T-helper 9 cell (primary cell): ENCODE measurements at places on chromosomes 16 and 17.

- no peak for DNase-seq
These were observed 6.2 kb downstream of the DNAJC7 start for GRCh38 chr17:42010898-42011516.

DNA sequence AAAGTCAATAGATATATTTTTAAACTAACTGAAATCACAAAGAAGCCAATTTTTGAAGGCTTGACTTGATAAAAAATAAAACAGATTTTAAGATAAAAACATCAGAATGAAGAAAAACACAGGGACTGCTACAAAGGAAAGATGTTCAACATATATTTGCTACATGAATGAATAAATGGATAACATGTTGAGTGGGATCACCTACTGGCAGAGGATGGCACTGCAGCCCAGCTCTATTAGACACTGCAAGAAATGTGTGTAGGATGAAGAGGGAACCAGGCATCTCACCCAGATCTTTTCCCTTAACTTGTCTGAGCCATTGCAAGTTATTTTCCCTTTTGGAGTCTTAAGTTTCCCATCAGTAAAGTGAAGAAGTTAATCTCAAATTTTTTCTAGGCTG, 4.2 kb downstream of the AIPL1 start:
- DNase-seq, result no peak

DNA sequence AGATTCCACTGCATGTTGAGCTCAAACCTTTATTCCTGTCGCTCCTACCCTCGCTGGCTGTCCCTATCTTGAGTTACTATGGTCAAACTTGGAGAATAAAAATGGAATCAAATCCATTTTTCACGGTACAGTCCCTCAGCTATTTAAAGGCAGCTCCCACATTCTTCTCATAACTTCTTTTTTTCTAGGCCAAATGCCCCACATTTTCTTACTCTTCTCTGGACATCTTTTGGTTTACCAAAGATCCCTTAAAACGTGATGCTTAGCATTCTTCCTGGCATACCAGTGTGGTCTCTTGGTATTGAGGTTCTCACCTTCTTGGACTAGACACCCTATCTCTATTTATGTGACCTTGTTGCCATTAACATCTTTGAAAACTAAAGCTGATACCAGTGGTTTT, 48.3 kb upstream of the MAF start:
- no peak for DNase-seq

DNA sequence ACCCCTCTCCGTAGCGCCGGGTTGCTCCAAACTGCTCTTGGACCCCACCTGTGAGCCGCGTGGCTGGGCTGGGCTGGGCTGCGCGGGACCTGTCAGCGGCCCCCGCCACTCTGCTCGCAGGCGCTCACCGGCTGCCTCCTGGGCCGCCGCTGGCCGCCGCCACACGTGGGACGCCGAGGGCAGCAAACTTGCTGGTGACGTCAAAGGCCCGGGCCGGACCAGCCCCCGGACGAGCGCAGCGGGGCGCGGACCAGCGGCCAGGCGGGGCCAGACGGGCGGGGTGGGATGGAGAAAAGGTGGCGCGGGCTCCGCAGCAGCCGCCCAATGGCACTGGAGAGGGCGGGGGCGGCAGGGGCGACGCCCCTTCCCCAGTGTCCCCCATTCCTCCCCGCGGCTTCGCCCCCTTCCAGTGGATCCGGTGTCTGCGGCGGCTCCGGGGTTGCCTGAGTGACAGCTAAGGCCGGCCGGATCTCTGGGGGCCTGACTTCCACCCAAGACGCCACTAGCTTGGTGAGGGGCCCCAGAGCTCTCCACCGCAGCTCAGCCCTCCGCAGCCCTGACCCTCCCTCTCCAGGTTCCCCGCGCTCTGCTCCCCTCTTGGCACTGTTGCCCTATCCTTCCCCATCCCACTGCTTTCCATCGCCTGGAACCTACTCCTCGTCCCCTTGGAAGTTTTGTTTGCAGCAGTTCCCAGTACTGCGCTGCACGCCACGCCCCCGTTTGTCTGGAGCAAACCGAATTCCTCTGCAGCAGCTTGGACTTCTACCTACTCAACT, at the start of gene HS3ST3A1:
Gene HS3ST3A1 (minus strand): TSS at position 154 of the 776 bp plus-strand sequence. CDS start 800 bp downstream, outside the sequence.
- no peak for DNase-seq

GRCh38 chr17:76011951-76012350, 11.3 kb downstream of the CDK3 start:
- no peak for DNase-seq

DNA sequence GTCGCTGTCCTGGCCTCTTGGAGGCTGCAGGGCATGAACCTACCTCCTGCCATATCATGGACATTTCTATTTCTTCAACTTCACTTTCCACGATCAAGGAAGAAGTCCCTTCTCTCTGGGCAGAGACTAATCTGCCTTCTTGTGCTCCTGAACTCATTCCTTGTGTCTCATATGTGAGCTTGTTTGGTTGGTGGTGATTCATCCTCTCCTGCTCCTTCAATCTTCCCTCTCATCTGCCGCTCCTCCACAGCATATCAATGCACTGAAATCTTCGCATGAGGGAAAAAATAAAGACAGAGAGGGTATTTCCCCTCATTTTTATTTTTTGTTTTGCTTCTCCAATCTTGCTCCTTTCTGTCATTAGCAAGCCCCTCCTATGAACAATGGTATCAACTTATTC, 571.7 kb upstream of the GOT2 start:
- no peak for DNase-seq

- DNase-seq, result no peak
These were observed 26.9 kb downstream of the NSMCE1 start for GRCh38 chr16:27241658-27242057.

DNA sequence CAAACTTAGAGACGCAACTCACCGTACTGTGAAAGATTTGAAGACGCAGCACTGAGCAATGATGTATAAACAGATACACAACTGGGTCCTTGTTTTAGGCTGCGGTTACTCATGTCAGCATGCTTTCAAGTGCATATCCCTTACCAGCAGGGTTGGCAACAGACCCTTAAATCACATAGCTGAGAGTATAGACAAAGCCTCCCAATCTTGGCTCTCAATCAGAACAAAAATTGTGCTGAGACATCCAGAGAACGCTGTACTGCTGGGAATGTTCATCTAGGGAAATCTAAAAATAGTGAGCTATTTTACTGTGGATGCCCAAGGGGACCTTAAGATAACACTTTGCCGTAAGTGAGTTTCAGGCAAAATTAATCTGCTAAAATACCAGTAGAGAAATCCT, 84.4 kb upstream of the NUDT7 start:
- DNase-seq, result no peak

- no peak for DNase-seq
These were observed 4.4 kb downstream of the LDHD start for GRCh38 chr16:75111961-75112733.

DNA sequence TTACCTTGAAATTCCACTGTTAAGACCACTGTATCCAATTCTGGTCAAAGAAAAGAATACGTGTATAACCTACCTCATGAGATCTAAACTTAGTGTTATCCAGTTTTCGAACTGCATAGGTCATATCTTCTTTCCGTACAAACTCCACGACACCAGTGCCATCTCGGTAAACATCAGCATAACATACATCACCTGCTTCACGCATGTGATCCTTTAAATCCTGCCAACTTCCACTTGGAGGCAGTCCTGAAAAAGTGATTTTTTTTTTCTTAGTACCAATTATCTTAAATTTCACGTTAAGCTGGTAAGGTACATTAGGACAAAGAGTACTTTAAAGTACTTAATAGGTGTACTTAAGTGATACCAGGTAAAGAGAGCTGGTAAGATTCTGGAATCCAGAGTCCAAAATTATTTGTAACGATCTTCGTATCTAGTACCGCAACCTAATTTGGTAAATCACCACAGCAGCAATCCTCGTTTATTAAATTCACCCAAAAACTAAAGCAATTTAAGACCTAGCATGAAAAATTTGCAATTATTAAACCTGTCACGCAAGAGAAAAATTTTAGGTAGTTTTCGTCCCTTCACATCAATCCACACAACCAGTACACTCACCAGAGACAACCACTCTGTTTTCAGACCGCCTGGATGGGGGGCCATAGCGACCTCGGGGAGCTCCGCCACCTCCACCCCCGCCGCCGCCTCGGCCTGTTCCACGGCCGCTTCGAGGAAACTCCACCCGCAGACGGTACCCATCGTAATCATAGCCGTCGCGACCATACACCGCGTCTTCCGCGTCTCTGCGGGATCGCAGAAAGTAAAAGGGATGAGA, 1.1 kb downstream of the SRSF1 start:
- no peak for DNase-seq

GRCh38 chr16:74862743-74863244, 88.2 kb upstream of the FA2H start:
- DNase-seq, result no peak

DNA sequence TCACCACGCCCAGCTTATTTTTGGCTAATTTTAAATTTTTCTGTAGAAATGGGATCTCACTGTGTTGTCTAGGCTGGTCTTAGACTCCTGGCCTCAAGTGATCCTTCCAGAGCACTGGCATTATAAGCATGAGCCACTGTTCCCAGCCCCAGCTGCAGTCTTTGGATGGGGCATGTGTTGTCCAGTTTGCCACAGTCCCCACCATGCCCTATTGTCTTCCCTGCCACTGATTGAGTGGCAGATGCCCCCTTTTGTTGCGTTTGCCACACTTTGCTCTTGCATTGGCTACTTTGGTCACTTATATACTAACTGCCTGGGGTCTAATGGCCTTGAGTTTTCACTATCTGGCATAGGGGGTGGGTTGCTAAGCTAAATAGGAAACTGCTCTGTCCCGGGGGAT, 60.8 kb downstream of the ABCC1 start:
- no peak for DNase-seq

- no peak for DNase-seq
These were observed 688.9 kb upstream of the KIF2B start for GRCh38 chr17:53133876-53134275.

DNA sequence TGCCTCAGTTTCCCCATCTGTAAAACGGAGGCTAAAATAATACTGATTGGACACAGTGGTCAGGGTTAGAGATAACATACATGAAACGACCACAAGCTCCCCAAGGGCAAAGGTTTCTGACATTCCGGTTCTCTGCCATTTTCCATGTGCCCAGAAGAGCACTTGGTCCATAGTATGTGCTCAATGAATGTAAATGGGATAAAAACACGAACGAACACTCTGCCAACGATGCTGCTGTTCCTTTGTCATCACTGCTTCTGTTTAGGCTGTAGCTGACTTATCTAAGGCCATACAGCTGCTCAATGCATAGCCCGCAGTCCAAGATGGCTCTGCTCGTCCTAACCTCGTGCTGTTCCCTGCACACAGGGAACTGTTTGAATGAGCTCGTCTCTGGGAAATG, 102.0 kb downstream of the RMI2 start:
- no peak for DNase-seq

DNA sequence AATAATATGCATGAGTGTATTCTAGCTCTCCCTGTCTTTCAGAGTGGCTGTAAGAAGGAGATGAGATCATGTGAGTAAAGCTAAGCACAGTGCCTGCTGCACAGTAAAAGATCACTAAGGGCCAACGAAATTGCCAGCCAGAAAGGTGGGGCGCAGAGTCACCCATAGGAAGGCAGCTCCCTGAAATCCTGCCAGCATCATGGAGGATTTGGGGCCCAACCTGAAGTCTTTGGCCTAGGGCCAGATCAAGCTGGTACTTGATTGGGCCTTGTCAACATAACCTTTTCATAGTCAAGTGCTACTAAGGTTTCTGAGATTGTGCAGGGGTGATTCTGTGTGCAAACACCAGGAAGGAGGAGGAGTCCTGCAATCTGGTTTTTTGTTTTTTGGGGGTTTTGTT, 16.5 kb downstream of the SCNN1B start:
- no peak for DNase-seq

- no peak for DNase-seq
These were observed 46.6 kb downstream of the PHKB start for GRCh38 chr16:47507701-47508100.

GRCh38 chr17:35752945-35753764, at the start of gene GAS2L2:
TSS of gene GAS2L2 (minus strand) at chr17:35753239. CDS start at chr17:35752850, 389 bp downstream.
- no peak for DNase-seq

DNA sequence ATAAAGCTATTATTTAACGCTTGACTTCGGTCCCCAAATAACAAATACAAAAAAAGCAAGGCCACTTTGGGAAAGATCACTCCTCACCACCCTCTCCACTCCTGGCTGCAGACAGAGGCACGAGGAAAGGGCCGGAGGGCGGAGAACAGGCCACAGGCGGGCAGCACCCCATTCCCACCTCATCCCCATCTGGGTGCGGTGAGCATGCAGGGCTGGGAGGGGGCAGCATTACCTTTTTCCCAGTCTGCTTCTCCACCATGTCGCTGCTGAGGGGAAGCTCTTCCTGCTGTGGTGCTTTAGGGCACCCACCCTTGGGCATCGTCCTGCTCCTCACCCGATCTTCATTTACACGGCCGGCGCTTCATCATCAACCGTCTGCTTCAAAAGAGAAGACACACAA, 99.2 kb downstream of the ZNF778 start:
- DNase-seq, result no peak

- DNase-seq, result peak; percentile 44
These were observed 516 bp downstream of the CPNE2 start for GRCh38 chr16:57092786-57093411.

DNA sequence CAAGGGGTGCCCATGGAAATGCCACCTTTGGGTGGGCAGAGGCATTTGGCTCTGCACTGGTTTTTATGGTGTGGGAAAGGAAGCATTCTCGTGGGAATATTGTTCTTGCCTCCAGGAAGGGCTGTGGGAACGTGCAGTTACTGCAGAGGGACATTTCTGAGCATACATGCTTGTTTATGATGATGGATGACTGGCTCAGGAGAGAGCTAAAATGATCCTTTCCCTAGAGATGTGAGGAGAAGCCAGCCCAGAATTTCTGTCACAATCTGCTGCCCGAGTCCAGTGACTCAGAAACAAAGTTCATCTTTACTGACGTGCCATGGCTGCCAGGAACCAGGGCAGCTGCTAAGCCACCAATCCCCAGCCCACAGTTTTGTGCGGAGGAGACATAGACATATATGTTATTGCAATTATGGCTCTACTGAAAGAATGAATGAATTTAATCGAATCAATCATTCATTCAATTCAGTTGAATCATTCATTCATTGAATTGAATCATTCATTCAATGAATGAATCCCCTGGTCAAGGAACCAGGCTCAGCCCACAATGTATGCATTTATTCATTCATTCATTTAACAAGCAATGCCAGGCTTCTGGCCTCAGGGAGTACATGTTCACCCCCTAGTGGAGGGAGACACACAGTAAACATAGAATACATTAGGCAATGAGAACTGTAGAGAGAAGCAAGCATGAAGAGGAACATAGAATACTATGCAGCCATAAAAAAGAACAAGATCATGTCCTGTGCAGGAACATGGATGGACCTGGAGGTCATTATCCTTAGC, 414.4 kb upstream of the HSBP1 start:
- no peak for DNase-seq

DNA sequence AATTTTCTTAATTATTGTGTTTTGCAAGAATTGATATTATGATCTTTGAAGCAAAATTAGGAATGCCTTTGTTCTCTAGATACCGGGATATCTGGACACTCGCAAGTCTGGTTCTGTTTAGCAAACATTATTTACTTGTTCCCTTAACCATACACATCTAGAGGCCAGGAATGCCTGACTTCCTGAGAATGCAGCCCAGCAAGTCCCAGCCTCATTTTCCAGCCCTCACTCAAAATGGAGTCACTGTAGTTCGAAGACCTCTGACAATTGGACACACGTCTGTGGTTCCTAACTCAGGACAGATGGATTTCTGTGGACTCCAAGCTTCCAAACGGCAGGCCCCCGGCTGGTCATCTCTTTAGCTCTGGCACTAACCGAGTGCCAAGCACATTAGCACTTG, 355.4 kb upstream of the RBFOX1 start:
- no peak for DNase-seq

- DNase-seq, result no peak
These were observed 3.5 kb downstream of the C17orf100 start for GRCh38 chr17:6654841-6655731.

GRCh38 chr17:14690704-14691103, 389.8 kb downstream of the HS3ST3B1 start:
- no peak for DNase-seq
